ENCODE measurements at places on chromosomes 2 and 18. TPM values are rescaled to one million over a fixed set of nuclear protein-coding genes. Genes with fewer than 3 reads are reported as not detected.

Gene RUFY4
- total RNA-seq, result 0.78 TPM

Gene CHST9
- total RNA-seq, result 3.1 TPM

Gene HDLBP
- total RNA-seq, result 138 TPM

Gene TRABD2A
- total RNA-seq, result 1.1 TPM

Gene SLC35F6
- 17.3 TPM for total RNA-seq

Gene REG1B
- total RNA-seq, result not detected

Gene LONRF2
- total RNA-seq, result 58.3 TPM

Gene MSH6
- 58.6 TPM for total RNA-seq

GRCh38 chr18:995629-996028, 91.0 kb downstream of the ADCYAP1 start:
- no peak for DNase-seq

DNA sequence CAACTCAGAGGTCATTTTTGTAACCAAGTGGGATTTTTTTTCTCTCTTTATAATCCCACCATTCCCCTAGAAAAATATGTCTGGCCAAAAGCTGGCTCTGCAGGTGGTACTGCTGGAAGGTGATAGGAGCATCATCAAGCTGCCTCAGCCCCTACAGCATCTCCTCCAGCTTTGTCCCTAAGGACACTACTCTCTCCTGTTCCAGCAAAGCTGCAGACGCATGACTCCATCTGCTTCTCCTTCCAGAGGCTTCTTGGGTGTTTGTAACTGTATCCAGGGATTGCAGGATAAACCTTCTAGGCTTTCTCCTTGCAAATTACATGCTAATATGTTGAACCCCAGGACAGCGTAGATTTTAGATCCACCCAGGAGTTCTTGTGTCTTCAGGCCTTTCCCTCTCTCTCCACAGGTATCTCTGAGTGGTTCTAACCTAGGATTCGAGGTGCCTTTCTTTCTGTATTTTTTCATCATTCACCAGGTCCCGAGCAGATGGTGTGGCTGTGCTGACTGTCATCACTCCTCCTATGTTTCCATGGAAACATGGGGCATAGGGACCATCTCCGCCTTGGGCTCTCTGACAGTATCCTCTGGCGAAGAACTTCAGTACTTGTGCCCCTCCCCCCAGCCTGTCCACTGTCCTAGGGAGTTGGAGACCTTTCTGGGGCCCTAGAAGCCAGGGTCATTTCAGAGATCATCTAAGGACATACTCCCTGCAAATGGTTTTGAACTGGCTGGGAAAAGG, 34.3 kb downstream of the AFF3 start:
- DNase-seq, result no peak

DNA sequence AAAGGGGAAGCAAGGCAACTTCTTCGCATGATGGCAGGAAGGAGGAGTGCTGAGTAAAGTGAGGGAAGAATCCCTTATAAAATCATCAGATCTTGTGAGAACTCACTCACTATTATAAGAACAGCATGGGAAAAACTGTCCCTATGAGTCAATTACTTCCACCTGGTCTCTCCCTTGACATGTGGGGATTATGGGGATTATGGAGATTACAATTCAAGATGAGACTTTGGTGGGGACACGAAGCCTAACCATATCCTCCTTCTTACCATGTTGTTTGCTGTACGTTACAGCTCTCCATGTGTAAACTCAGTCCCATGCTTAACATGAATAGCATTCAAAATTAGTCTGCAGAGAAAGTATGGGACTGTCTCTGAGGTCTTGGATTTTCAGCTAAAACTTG, 1096.8 kb upstream of the ACVR2A start:
- no peak for DNase-seq

GRCh38 chr2:150548527-150548926, 61.1 kb upstream of the RND3 start:
- DNase-seq, result no peak

DNA sequence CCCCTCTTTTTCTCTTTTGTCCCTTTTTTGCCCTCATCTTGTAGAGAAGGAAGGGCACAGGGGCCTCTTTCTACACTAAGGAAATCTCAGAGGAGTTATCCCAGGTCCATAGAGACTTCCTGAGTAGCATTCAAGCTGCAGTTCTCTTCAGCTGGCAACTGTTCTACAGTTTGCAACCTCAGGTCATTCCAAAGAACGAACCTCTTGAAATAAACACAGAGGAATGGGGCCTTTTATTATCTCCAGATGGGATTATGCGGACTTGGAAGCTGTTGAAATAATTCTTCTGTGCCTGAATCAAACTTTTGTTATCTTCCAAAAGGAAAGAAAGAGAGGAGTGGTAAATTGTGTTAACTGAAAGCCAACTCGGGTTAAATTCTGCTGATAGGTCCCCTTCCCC, 31.0 kb upstream of the NFE2L2 start:
- DNase-seq, result no peak

- no peak for DNase-seq
Observed at GRCh38 chr2:200750323-200750910, 61.3 kb upstream of the BZW1 start.

- no peak for DNase-seq
Observed at GRCh38 chr2:30259827-30260679, 28.7 kb downstream of the LBH start.

DNA sequence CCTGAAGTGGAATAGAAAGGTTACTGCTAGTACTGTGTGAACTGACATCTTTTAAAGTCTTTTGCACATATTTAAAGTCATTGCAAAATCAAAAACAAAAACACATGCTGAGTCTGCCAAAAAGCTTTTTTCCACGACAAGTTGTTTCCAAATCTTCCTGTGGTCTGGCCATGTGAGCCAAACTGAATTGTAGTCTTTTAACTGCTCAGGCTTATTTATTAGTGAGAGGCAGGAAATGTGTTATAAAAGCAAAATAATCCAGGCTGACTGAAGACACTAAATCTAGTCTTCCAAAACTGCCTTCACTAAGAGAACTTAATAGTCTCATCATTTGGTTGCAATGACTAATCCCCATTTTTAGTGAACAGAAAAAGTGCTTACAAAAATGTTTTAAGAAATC, 2.3 kb downstream of the KRCC1 start:
- no peak for DNase-seq

DNA sequence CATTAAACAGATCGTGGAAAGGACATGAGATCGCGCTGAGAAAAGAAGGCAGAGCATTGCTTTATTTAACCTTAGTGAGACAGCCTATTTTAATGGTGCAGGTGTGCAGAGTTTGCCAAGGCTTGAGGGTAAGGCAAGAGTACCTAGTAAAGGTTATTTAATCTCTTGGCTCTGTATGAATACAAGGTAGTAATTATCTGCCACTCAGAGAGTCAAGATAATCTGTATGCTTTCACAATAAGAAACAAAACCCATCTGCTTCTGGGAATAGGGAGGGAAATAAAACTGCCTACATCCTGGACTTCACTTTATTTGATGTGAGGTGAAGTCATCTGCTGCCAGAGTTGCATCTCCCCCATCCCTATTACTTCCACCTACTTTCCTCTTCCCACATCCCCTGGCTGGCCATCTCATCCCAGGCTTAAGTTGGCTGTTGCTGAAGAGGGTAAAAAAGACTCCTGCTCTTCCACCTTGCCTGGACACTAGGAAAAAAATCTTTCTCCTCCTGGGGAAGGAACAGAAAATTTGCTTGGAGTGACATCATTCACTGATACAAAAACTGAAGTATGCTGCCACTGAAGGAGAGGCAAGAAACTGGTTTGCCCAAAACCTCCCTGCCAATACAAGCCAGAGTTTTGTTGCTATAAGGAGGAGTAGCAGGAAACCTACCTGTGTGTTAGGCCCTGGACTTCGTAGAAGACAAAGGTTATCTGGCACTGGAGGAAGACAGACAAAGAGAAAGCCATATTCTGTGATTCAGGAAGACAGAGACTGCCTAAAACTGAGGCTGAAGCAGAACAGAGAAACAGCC, 35.8 kb upstream of the ARHGAP25 start:
- DNase-seq, result no peak

DNA sequence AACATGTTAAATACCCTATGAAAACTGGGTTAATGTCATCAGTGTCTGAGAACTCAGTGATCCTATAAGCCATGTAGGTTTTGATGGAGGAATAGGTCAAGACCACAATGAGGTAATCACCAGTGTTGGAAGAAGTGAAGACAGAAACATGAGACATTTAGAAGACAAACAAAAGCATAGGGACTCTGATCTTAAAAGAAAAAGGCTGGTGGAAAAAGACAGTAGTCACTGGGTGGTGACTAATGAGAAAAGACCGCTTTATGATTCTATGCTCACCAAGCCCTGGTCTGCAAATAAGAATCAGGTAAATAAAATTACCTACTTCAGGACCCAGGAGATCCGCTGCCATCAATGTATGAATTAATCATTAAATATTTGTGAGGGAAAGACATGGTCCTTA, 271.9 kb downstream of the GPD2 start:
- no peak for DNase-seq

GRCh38 chr2:232053777-232054176, 92.3 kb downstream of the DIS3L2 start:
- DNase-seq, result no peak

DNA sequence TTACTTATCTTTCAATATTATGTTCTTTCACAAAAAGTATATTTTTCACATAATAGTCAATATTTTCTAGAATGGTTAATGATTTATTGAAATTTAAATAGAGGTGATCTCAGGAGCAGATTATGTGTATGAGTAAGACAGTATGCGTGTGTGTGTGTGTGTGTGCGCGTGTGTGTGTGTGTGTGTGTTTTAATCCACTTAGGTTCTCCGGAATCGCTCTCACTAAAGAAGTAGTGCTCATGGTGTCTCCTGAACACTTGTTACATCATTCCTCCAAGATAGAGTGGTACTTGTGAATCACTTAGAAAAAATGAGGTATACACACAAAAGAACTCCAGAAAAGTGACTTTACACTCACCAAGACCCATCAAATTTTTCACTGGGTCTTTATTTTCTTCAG, 91.0 kb upstream of the KCNH7 start:
- no peak for DNase-seq

GRCh38 chr18:23228102-23229061, 93.1 kb downstream of the CABLES1 start:
- no peak for DNase-seq

DNA sequence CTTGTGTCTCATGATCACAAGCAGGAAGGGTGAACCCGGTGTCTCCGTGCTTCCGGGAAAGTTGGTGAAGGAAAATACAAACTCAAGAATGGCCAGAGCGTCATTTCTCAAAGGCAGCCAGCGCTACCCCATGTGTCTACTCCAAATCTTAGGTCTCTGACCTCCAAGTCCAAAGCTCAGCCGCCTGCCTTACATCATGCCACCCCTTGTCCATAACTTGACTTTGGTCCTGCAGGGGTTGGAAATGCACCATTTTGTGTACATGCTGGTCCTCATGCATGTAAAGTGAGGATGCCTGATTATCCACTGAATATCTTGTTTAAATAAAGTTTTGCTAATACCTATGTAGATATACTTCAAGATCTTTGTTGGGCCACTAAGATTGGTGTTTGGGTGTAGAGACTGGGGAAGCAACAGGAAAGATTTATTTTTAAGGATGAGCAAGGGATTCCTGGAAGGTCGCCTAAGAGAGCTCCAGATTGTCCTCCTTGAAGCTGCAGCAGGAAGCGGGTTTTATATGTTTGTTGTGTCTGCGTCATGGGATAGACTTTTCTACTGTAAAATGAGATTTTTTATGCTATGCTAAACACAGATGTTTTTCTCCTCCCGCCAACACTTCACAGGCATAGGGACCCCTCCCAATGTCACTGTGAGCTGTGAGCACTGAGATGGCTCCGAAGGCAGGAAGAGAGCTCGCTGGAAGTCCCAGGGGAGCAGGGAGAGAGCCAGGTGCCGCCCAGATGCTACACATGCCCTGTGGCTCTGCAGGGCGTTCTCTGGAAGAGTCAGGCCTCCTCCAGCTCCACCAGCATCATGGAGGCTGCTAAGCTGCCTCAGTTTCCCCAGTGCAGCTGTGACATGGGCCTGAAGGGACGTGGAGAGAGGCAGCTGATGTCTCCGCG, 176.2 kb upstream of the HDAC4 start:
- no peak for DNase-seq

GRCh38 chr2:40450796-40451430, 977 bp downstream of the SLC8A1 start:
- DNase-seq, result peak; percentile 30

DNA sequence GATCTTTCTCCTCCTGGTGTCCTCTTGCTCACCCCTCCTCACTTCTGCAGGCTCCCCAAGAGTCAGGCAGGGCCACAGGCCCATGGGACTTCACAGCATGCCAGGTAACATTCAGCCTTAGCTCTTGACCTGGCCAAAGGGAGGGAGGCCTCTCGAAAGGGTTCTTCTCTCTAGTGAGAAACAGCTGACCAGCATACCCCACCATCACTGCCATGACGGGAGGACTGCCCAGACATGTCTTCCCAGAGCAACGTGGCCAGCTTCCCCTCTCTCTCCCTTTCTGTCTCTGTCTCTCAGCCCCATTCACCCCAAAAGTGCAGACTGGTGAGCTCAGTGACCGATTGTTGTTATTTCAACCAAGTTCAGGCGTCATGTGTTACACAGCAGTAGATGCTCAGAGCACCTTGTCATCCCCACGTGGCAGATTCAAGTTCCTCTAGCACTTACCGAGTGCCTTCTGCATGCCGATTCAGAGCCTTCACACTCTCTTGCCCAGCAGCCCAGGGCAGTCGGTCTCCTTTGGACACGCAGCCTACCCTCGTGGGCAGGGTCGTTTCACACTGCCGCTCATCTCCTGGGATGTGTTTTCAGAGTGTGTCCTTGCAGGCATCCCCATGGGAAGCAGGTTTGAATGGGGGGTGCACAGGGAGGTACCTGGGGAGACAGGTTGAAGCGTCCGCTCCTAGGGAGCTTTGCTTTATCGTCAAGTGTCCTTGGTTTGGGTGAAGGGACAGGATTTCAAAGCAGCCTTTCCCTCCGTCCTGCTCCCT, 259.9 kb downstream of the NDUFA10 start:
- DNase-seq, result no peak

- DNase-seq, result no peak
Observed at GRCh38 chr2:208101716-208102631, 22.4 kb downstream of the CRYGD start.

DNA sequence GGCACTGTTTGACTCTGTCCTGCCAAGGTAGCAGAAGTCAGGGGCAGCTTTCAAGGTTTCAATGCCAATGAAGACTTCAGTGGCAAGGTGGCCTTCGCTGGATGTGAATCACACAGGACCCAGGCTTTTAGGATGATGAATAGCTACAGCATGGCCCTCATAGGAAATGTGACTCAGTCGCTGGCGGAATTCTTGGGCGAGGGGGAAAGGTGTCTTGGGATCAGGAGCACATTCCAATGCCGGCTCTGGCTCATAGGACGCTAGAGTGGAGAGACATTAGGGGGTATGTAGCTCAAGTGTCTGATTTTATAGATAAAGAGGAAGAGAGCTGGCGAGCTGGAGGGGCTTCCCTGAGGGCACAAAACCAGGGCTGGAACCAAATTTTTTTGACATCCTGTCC, 68.6 kb downstream of the SMIM21 start:
- no peak for DNase-seq
